ENCODE measurements at places on chromosomes 7 and 10.

- DNase-seq, result no peak
Observed at GRCh38 chr7:85156661-85157208, 30.1 kb downstream of the SEMA3D start.

DNA sequence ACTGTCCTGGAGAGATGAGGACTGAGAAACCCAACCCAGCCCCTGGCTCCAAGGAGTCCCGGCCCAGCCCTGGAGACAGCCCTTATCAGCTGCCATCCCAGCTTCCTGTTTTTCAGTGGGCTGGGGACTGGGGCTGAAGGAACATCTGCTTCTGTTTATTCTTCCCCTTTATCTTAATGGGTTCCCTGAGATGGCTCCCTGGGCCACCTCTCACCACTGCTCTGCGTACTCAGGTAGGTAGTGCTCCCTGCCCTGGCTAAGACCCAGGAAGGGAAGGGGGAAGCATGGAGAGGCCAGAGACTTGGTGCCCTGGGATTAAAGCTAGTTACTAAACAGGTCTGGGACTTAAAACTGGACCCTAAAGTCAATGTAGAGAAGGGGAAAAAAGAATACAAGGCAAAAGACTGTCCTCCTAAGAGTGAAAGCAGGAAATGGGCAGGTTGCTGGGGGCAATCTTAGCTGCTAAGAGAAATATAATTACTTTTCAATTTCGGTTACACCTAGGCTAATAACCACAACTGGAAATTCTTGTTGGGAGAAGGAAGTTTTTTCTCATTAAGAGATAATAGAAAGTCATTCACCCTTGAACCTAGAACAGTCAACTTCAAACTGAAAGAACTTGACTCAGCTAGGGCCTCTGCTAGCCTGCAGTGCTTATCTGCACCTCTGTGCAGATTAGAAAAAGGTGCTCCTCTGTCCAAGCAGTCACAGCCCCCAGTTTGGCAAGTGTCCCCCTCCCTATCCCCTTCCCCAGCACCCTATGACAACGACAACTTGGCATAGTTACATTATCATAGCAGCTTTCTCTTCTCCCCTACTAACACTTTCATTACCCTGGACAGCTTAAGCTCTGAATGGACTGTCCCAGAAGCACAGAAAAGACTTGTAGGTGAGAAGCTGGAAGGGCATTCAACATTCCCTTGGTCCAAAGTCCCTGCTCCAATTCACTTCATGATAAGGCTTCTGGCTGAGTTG is 65.6 kb upstream of the KDM7A start:
- DNase-seq, result no peak

- no peak for DNase-seq
Observed at GRCh38 chr10:92420546-92421275, 129.7 kb downstream of the MARCHF5 start.

DNA sequence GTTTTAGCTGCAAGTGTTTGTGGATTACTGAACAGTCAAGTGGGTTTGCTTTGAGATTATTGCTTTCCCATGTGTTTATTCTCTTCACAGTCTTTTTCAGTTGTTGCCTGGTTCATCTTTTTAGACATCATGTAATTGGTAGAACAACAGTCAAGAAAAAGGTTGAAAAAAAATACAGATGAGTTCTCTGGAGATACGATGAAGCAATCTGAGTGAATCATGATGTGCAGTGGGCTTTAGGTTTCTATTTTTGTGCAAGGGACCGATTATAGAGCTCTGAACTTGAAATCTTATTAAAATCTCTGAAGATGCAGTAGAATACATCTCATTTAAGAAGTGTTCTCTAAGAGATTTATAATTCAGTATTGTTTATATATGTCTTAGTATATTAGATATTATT is 145.7 kb downstream of the SDK1 start:
- no peak for DNase-seq

DNA sequence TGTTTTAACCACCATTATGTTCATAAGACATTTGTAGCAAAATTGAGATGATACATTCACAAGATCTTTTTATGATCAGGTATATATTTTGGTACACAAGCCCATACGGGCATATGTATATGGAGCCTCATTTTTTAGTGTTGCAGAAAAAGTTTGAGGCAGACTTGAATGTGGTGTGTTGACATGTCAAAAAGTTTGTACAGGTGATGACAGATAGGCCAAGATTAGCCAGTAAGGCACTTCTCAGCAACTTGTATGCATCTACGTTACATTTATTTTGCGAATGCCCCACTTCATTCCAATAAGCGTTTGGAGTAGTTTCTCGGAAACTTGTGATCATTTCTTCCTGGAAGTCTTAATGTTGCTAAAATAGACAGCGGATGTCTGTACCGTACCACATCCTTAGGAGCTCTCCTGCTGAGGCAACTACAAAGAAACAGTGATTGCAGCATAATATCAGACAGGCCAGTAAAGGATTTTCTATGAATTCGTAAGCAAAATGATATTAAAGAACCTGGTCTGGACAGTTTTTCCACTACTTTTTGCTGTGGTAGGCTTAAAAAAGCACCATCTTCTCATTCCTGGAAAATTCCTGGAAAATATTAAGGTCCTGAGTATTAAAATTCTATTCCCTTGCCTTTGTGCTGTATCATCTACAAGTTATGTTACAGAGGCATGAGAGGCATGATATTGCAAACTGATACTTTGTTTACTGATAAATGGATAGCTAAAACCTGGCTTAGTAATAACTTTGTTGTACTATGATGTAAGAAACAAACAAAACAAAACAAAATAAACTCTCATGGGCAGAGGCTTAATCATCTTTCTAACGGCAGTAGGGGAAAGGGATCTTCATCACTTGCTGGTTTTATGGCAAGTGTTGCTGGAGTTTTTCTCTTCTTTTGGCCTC is 153.6 kb downstream of the HDAC9 start:
- no peak for DNase-seq

DNA sequence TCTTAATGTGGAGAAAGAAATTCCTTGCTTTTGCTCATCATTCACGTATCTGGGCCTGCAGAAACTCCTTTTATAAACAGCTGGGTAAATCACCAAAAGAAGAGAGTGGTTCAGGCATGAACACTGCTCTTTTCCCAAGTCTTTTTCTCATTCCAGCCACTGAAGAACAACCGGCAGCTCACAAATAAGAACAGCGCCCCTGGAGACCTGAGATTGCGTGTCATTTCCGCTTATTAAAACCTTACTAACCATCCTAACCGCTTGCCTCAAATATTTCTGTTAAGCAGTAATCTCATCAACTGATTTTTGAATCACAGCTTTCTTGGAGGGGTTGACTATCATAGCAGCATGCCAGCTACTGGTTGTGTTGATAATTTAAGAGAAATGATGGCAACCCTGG is 213.0 kb upstream of the PLXNA4 start:
- DNase-seq, result no peak

- DNase-seq, result no peak
Observed at GRCh38 chr10:130432271-130432670, 296.1 kb downstream of the GLRX3 start.

- DNase-seq, result no peak
Observed at GRCh38 chr7:33841031-33841430, 64.3 kb upstream of the BMPER start.

GRCh38 chr7:74365322-74366022 is 76.3 kb downstream of the CLIP2 start:
- peak; percentile 25 for DNase-seq

GRCh38 chr7:47625861-47626715 is 44.2 kb upstream of the TNS3 start:
- DNase-seq, result no peak

GRCh38 chr10:21699575-21699974 is 165.5 kb downstream of the MLLT10 start:
- DNase-seq, result no peak

DNA sequence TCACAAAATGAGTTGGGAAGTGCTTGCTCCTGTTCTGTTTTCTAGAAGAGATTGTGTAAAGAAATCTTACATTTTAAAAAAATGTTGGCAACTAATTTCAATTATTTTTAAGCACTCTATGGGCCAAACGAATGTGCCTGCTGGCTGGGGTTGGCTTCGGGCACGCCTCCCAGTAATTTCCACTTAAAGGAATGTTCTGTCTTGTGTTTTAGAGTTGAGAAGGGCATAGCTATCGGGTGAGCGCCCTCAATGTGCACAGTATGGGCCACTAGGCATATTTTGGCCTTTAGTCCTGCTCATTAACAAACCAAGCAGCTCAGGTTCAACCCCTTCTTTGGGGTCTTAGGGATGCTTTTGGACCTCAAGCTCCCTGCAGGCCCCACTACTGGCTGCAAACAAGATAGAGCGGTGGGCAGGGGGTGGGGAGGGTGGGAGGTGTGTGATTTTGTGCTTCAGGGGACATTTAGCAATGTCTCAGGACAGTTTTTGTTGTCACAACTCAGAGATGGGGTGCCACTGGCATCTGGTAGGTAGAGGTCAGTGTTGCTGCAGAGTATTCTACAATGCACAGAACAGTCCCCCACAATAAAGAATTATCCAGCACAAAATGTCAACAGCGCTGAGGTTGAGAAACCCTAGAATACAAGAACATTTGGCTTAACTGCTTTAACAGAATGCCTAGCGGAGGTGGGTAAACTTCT is 40.7 kb downstream of the TACC2 start:
- no peak for DNase-seq

DNA sequence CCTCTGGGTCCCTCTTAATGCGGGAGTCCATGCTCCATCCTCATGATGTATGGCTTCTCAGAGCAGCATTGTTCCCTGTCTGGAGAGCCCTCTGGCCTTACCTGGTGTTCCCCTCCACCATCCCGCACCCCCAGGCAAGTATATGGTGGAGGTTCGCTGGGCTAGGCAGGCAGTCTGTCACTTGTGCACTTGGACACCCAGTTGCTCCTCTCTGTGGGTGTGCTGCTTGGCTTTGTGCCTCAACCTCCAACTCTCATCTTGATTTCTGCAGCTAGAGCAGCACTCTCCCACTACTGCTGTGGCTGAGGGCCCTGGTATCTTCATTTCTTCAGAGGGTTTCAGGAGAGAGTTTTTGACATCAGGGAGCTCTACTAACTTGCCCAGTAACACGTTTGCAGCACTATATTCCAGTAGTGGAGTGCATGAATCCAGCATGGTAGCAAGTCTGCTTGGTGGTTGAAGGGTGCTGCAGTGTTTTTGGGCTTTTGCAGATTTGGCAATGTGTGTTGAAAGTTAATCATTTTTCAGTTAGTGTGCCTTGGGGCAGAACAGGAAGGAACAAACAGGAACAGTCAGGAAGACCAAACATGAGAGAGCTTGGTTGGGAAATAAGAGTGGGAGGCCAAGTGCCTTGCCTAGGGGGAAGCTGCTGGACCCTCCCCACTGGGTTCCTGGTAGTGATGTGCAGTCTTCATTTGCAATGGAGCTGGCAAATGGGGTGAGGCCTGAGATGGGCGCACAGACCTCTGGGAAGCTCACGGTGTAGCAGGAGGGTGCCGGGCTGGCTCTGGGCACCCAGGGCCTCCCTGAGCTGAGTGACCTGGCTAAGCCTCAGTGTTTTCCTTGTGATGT is 37.4 kb downstream of the TSPAN14 start:
- no peak for DNase-seq

- DNase-seq, result no peak
Observed at GRCh38 chr10:129078746-129079145, 388.3 kb upstream of the MGMT start.

- no peak for DNase-seq
Observed at GRCh38 chr10:49656845-49657493, 22.5 kb upstream of the C10orf53 start.

DNA sequence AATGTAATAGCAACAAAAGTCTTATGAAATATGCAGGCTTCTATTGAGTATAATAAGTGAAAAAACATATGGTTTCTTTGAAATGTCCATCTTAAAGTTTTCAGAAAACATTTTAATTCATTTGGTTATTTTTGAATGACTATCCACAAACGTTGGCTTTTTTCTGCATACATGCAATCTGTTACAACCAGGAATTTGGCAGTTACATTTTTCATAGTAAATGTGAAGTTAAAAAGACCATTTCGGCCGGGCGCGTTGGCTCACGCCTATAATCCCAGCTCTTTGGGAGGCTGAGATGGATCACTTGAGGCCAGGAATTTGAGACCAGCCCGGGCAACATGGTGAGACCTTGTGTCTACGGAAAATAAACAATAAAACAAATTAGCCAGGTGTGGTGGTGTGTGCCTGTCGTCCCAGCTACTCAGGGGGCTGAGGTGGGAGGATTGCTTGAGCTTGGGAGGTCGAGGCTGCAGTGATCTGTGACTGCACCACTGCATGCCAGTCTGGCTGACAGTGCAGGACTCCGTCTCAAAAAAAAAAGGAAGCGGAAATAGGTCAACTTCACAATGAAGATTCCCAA is 73.9 kb upstream of the NMT2 start:
- DNase-seq, result no peak

- no peak for DNase-seq
Observed at GRCh38 chr10:16989826-16990293, 139.8 kb downstream of the CUBN start.

DNA sequence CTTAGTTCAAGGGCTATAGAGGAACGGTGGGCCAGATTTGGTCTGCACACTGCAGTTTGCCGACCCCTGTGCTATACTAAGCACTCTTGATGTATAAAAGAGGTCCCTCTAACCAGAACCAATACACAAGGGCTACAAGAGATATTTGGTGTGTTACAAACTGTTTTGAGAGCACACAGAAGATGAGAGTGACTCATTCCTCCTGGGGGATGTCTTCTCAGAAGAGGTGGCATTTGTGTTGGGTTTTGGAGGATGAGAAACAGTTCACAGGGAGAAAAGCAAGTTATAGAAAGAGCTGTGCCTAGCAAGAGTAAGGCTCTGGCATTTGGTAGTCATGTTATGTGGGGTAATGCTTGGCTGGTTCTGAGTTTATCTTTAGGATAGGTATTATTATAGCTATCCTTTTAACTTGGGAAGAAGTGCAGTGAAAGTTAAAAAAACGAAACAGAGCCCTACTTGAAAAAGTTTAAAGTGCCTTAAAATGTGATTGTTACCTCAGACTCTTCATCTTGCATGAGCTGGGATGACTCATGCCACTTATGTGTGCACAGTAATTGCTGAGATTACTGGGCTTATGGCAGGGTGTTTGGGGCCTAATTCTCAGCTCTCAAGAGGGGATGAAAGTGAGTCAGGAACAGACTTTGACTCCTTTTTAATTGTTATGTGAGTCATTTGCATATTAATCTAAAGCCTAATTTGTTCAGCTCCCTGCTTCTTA is 160.4 kb downstream of the KIF20B start:
- no peak for DNase-seq

Measured in HFF-Myc (cell line).